ENCODE measurements at places on chromosomes 12 and 14.

GRCh38 chr12:112096070-112096469 lies 12.5 kb downstream of the NAA25 start:
- no peak for DNase-seq

DNA sequence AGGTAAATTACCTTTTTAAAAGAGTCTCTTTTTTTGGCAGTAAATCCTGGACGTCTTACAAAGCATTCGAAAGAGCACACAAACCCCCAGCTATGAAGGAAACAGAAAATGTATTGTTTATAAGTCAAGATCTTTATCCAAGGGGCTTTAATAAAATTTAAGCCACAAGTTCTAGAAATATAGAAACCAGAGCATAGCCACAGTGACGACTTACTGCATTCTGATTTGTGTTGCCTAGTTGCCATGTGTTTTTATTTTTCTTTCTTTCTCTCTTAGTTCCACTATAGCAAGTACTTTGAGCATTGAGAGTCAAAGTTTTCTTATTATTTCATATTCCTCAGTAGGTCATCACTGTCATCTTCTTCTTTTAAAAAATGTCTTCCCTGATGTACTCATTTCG lies 47.8 kb upstream of the TBPL2 start:
- no peak for DNase-seq

GRCh38 chr12:70840656-70841350 lies 79.7 kb downstream of the PTPRR start:
- DNase-seq = no peak

- DNase-seq = no peak
Measured at GRCh38 chr12:8449355-8449859, 6.4 kb upstream of the CLEC6A start.

DNA sequence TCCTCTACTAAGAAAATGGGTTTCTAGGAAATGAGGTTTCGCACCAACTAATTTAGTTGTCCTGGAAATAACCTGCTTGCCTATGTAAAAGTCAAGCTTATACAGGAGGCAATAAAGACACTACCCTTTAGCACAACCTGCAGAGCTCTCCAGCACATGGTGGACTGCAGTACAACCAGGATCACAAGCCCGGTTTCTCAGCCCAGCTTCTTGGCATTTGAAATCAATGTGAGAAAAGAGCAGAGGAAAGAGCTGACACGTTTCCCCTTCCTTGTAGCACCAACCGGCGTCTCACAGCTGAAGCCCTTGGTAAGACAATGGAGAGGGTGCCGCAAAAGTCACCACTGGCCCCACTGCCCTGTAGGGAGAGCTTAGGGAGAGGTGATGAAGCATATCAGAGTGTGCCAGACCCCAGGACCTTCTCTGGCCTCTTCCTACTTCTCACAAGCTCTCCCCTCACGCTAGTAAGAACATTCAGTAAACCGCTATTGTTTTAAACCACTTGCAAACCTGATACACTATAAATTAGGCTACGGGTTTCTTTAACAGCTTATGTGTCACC lies 8.6 kb downstream of the SPTLC2 start:
- no peak for DNase-seq
